ENCODE measurements at places on chromosomes 7 and 10.

GRCh38 chr10:78292982-78293865 is 259.6 kb downstream of the RPS24 start:
- DNase-seq: peak; percentile 84

DNA sequence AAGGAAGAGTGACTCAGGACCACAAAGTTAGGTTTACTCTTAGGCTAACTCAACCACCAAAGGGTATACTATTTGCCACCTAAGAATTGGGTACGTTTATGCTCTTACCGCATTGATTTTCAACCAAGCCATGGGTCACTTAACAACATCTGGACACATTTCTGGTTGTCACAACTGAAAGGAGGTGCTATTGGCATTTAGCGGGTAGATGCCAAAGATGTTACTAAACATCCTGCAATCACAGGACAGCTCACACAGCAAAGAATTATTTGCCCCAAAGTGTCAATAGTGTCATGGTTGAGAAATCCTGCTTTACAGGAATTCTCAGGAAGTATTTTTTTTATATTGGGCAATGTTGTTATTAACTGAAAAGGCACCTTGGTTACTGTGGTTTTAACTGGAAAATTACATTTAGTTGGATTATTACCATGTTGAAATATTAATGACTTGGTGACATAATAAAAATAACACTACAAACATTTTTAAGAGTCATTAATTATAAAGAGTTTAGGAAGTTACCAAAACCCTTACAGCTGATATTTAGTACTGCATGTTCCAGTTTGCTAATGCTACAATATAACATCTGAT is 185.0 kb upstream of the TMEM196 start:
- no peak for DNase-seq

DNA sequence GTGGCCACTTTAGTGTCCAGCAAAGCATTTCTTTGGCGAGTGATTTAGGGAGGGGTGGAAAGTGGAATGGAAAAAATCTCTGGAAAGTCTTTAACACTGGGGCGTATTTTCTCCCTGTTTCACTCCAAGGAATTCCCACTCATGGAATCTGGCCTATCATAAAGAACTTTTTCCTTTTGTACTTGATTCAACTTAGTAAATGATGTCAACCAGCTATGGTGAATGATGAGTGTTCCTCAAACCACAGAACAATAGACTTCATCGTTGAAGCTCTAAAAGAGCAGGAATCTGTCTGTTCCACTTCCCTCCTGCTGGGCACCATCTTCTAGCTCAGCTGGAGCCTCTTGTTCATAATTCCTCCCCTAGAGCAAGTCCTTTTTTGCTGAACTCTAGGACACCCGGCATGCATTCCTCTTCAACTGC is 66.5 kb downstream of the EPDR1 start:
- no peak for DNase-seq

DNA sequence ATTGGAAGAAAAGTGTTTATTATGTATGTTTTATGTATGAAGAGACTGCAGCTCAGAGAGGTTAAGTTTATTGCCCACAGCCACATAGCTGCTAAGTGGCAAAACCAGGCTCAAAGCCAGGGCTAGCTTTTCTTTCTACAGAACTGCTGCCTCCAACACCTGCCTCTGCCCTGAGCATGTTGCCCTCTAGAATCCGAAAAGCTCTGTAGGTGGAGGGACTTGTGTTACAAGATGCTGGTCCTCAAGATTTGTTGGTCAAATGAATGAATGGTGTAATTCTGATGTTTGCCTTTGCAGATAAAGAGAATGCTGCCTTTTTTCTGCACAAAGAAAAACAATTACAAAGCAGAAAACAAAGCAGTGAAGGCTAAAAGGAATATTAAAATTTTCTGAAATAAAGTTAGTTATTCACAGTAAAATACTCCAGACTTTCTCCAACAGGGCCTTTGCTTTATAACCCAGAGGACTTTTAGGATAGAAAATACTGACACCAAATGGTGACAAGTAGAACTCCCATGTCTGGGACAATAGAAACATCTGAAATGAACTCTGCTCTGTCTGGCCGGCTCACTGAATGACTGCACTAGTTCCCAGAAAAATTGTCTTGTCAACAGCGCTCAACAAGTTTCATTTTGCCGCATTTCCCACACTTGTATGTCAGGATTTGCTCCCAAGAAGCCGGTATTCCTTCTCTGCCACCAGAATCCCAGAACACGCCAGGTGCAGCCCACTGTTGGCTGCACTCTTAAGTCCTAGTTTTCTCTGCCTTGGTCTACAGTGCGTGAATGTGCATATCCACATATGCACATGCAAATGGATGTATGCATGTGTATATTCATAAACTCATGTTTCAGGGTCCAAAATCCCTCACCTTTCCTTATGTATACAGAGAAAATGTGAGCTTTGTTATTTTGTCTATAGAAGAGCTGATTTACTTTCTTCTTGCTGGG is 11.0 kb upstream of the DNTT start:
- peak; percentile 53 for DNase-seq

GRCh38 chr10:94890264-94891022 is 48.0 kb upstream of the CYP2C9 start:
- DNase-seq: no peak

GRCh38 chr7:30515761-30516160 is 11.1 kb upstream of the GGCT start:
- no peak for DNase-seq

DNA sequence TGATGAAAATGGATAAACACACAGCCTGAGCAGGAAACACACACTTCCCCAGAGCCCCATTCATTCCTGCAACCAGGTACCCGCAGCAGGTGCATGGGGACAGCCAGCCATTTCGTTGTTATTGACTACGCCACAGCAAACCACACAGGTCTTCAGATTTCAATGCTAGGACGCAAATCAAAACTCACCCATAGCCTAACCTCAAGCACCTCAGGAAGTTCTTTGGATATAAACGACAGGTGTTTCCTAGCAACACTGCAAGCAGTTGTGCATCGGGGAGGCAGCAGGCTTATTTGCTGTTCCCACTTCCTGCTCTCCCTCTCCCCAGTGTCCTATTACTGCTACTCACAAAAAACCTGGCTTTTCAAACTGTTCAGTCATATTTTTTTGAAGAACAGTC is 176.5 kb upstream of the FRMD4A start:
- DNase-seq: no peak

DNA sequence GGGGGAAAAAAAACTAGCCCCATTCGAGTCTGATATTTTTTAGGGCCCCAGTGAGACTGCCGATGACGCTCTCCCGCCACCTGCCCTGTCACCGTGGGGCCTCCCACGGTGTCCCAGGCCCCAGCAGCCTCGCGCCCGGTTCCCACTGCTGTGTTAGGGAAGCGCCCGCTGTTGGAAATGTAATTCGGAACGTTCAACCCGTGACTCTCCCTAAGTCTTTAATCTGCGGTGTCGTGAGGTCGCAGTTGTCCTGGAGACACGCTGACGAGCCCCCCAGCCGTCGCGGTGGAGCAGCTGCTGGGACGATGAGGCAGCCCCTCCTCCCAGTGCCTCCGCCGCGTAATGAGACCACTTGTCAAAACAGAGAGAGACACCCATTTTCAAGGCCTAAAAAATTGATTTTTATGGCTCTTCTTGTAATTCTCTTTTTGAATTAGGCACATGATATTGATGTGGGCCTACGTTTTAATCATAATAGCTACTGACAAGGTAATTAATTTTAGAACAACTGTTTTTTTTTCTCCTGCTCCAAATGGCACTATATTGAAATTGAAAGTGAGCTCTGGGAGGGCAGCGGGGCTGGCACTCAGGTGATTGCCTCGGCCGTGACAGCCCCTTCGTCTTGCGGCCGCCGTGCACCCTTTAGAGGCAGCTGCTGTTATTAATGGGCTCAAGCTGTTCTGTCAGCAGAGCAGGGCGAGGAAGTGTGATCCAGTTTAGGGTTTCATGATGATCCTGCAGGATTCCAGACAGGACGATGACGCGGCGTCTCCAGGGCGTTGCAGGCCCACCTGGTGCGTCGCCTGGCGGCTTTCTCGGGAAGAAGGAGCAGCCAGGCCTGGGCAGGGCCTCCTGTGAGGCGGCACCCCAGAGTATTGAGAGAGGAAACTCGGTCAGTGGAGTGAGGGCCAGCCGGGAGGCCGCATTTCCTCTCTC is 63.3 kb downstream of the NKX6-2 start:
- peak; percentile 51 for DNase-seq

GRCh38 chr7:105878746-105879605 is 2.6 kb upstream of the ATXN7L1 start:
- no peak for DNase-seq

DNA sequence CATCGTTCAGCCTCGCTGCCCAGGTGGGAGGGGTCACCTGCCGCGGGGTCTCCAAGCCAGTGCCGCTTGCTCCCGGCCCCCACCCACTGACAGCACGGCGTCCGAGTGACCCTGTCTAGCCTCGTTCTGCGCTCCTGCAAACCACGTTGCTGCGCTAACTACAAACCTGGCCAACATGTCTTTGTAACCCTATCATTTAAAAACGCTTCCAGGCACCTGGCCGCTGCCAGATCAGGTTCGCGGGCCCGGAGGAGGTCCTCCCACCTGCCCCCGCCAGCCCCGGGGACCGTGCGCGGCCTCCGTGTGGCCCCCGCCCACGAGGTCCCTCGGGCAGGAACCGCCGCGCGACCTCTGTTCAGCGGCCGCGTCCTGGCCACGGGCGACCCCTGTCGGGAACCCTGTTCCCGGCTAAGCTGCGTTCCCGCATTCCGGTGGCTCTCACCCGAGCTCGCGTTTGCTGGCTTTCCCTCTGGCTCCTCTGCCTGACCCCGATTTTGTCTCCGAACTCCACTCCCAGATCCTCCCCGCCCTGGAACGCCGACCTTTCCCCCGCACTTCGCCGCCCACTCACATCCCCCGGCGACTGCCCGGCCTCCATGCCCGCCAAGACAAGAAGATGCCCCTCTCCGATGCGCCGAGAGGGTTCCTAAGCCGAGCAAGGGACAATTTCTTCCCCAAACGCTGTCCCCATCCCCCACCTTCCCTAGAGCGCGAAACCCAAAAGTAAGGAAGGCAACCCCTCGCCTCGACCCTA is 2.4 kb downstream of the SFMBT2 start:
- peak; percentile 49 for DNase-seq

DNA sequence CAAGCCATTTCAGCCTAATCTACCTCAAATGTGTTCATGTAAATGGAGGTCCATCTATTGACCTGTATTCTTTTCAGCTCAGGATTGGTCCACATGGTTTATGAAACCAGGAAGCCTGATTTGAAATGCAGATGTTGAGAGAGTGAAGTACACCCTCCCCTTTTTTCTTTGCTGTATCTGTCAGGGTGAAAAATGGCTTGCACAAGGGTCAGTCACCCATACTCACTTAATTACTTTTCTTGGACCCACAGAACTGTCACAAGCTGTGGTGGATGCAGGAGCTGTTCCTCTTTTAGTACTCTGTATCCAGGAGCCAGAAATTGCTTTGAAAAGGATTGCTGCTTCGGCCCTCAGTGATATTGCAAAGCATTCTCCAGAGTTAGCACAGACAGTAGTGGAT is 41.2 kb downstream of the SPAG6 start:
- DNase-seq: peak; percentile 14

GRCh38 chr7:107122486-107122911 is 46.3 kb upstream of the HBP1 start:
- no peak for DNase-seq

- DNase-seq: no peak
These were observed 12.3 kb upstream of the MYPN start for GRCh38 chr10:68096913-68097516.

- no peak for DNase-seq
These were observed 154.3 kb downstream of the SORCS3 start for GRCh38 chr10:104795411-104795810.

GRCh38 chr10:80477-81105 is 31.5 kb upstream of the TUBB8 start:
- DNase-seq: no peak

GRCh38 chr10:30062582-30062981 is 3.2 kb upstream of the JCAD start:
- DNase-seq: no peak

DNA sequence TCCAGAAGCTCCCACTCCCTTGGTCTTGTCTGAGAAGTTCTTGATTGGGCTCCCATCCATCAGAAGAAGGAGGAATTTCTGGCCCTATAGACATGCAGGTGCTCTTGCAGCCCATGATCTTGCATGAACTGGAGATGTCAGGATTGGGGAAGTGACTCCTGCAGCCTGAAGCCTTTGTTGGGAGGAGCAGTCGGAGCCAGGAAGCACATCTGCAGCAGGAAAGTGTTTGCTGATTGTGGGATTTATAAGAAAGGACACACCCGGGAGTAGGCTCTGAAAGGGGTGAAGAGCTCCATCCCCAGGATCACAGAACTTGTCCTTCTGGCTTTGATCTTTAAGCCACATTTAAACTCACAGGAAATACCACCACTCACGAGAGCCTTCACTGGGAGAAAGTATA is 185.2 kb downstream of the DYNC1I1 start:
- DNase-seq: no peak
